ENCODE measurements at places on chromosomes 1 and 21.

DNA sequence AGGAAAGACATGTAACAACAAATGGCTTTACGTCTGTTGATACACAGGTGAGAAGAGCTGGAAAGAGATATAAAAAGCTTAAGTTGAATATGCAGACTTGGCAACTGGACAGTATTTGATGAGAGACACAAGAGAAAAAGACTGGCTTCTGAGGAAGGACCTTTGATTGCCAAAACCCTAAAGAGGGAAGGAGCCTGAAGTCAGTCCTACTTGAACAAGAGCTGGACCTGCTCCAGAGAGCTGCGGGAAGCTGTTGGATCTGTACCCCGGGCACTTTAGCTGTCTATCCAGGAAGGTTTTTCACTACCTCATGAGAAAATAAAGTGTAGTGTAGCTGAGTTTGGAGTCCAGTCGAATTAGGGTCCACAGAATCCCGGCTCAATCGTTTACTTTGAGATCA is 25.3 kb upstream of the LRRC8B start:
- DNase-seq, result no peak

DNA sequence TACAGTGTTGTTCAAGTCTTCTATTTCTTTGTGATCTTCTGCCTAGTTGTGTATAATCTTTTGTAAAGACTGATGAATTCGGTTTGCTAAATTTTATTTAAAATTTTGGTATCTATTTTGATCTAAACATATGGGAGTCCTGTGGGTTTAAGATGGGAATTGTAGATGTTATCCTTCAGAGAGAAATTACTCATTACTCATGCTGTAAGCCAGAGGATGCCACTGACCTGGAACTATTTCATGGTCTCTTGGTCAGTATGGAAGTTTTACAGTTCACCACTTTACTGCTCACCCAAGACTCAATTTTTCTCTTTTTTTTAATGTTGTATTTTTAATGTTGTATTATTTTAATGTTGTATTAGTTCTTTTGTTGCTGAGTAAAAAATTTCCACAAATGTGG is 138.6 kb upstream of the B3GALT2 start:
- no peak for DNase-seq

DNA sequence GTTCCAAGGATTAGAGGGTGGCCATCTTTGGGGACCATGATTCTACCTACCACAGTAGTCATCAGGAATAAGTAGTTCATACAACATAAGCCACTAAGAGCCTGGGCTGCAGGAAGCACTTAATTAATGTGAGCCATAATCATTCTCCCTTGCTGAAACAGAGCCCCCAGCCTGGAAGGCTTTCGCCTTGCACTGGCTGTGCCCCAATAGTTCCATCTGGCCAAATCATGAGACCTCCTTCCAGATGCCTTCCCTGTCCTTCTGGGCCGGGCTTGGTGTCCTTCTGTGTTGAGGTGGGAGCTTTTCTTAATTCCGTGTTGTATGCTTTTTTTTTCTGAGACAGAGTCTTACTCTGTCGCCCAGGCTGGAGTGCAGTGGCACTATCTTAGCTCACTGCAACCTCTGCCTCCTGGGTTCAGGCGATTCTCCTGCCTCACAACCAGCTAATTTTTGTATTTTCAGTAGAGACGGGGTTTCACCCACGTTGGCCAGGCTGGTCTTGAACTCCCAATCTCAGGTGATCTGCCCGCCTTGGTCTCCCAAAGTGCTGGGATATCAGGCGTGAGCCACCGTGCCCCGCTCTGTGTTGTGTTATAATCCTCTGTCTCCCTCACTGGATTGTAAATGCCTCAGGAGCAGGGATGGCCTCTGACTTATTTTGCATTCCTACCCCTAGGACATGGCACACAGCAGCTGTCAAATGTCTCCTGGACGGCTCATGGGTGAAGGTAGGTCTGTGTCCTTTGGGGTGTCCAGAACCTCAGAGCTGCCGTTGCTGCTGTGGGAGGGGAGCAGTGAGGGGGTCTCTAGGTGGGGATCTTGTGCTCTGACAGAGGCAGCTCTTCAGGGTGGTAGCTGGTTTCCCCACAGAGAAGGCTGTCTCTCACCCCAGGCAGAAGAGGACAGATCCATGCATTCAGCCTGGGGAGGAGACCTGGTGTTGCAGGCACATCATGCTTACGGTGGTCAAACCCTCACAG is 10.1 kb downstream of the GNG4 start:
- no peak for DNase-seq

GRCh38 chr1:76867342-76868130 is at the start of gene ST6GALNAC5:
Gene ST6GALNAC5, plus strand, starts transcription at chr1:76867480.
- no peak for DNase-seq

DNA sequence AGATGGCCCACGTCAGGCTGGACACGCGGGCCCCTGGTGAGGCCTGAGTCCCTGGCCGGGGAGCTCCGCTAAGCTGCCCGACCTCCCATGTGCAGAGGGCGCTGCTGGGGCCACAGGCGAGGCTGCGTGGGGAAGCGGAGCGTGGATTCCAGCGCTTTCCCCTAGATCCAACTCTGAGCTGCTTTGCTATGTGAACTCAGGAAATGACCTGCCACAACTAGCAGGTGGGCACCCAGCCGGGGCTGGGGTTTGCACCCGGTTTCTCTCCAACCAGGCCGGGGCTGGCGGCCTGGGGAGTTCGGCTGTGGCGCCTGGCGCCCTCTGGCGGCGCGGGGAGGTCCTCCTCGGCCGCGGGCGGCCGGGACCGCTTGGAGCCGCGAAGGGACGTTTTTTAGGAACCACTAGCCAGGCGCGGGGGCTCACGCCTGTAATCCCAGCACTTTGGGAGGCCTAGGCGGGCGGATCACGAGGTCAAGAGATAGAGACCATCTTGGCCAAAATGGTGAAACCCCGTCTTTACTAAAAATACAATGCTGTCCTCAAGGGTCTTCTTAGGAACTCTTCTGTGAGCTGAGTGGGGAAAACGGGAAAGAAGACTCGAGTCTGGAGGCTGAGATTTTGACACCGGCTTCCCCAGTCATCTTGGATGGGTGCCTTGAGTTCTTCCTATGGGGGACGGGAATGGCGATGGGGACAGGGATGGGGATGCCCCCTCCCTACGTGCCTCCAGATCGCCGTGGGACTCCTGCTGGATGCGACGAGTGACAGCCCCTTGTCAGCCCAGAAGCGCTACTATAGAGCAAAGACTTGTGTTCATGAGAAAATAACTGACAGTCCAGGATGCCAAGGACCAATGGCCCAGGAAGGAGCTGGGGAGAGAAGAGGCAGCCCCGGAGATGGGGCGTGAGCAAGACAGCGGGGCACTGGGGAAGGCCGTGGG is 12.6 kb downstream of the PYCR2 start:
- no peak for DNase-seq

DNA sequence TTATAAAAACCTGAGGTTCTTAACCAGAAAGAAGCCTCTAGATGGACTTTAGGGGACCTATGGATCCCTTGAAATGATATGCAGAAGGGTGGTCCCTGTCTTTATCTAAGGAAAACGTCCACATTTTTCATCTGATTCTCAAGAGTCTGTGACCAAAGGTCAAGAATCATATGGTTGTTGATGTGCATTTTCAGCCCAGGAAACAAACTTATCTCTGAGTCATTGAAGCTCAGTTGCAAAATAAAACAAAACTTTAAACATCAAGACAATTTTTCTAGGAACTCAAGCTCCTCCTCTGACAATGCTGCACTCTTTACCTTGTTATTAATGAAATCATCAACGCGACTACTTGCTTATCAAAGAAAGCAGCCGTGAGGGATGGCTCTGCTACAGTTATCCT is 83.3 kb downstream of the TIAM1 start:
- no peak for DNase-seq

All from K562 (cell line).